Epithelial cell of esophagus (primary cell): ENCODE measurements at places on chromosomes 11 and 22.
A peak's percentile ranks its signal among the peaks of the same experiment; 100 is the strongest.

DNA sequence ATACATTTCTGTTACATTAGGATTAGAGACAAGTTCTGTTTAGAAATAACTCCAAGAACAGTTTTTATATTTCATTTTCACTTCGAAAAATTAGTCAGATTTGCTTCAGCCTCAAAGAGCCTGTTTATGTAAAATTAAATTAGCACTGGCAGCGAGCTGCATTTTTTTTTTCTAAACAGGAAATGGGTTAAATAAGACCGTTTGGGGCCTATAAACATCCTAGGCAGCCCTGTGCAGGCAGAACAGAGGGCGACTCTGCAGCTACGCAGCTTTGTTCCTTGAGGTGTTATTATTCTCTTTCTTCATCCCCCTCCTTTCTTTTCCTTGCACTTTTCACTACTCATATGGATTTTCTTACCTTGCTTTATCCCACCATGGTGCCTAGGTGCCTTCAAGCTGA lies 48.7 kb downstream of the CWC15 start:
- no peak for DNase-seq

- DNase-seq: no peak
These were observed 28.2 kb downstream of the GGT5 start for GRCh38 chr22:24216541-24217209.

GRCh38 chr22:49845241-49845640 lies 8.4 kb upstream of the ZBED4 start:
- DNase-seq: no peak

- DNase-seq: no peak
These were observed 604 bp upstream of the POLR3H start for GRCh38 chr22:41544671-41545476.

GRCh38 chr11:20238712-20239111 lies 78.4 kb upstream of the DBX1 start:
- DNase-seq: no peak

- DNase-seq: no peak
These were observed 104.5 kb downstream of the KIRREL3 start for GRCh38 chr11:126896025-126896424.

DNA sequence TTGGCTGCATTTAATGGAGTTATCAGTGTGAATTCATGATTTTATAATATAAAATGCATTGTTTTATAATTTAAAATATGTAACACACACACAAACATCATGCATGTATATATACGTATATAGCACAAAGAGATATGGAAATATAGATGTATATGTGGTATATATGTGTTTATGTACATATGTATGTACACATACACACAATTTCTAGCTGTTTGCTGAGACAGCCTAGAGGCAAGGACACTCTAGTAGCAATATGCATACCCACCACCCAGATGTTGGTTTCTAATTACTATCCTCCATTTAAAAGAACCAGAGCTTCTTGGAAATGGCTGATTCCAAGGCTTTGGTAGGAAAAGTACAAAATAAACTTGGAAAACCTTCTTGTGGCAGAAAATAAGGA lies 50.4 kb downstream of the RBFOX2 start:
- no peak for DNase-seq

- DNase-seq: peak; percentile 81
These were observed 45.9 kb downstream of the ZNF143 start for GRCh38 chr11:9506489-9507276.

DNA sequence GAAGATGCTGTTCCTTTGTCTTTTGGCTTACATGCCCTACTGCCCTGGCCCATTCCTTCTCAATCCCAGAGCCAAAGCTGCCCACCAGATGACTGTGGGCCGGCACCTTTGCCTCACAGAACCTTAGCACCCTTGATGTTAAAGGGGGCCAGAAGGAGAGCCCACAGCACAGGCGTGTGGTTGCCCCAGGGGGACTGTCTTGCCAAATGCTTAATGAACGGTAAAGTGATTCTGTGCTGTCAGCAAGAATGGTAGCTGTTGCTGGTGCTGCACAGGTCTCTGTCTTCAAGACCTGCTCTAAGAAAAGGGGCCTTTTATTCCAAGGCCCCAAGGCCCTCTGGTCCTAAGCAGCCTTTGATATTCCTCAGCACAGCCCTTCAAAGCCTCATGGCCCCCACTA lies 113.3 kb downstream of the MORC2 start:
- no peak for DNase-seq

DNA sequence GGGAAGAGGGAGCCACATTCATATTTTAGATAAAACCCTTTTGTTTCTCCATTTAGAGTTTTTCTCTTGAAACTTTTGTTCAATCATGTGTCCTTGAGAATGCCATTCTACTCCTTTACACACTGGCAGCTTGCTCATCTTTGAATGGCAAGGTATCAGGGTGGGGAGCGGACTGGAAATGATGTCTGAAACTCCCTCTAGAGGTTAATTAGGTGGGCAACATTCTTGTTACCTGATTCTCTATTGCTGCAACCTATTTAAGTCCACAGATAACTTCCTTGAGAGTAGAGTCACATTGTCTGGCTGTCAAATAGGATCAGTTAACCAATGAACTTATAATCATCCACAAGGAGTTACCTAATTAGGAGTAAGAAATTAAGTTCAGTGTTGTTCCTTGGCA lies 533.6 kb upstream of the API5 start:
- DNase-seq: no peak

GRCh38 chr11:117638911-117639543 lies 158.0 kb downstream of the DSCAML1 start:
- DNase-seq: no peak

- DNase-seq: no peak
These were observed 8.5 kb upstream of the TMPRSS4 start for GRCh38 chr11:118068206-118068944.

GRCh38 chr22:23804781-23805291 lies 18.1 kb downstream of the SMARCB1 start:
- DNase-seq: no peak

DNA sequence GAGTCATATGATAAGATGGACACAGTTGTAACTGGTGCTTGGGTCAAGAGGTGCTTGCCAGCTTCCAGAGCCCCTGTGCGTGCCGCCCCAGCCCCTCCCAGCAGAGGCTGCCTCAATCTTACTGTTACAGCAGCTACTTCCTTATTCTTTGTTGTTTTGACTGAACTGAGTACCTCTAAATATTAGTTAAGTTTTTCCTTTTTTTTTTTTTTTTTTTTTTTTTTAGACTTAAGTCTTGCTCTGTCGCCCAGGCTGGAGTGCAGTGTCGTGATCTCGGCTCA lies 8.8 kb downstream of the ZBED4 start:
- no peak for DNase-seq

DNA sequence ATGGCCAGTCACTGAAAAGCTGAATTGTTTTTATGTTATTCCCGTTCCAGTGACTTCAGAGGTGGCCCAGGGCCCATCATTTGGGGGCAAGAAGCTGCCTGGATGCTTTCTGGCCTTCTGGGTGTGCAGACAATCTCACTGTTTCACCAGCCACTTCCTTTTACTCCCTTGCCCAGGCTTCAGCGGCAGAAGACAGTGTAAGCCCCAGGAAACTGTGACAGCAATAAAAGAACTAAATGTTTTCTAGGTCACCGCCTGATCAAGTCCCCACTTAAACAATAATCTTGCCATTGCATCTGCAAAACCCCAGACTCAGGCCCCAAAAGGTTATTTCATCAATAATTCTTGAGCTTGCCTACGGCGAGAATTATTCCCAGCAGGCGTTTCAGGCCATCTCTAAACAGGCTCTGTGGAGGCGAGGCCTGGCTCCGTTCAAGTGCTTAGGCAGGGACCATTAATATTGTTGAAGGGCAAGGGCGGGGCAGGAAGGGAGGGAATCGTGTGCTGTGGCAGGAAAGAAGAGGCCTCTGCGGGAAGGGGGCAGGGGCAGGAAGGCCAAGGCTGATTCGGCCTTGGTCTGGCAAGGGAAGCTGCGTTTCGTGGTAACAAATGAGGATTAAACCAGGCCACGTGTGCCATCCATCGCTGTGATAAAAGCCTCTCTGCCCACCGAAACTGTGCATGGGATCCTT lies 252.3 kb downstream of the KIRREL3 start:
- no peak for DNase-seq

DNA sequence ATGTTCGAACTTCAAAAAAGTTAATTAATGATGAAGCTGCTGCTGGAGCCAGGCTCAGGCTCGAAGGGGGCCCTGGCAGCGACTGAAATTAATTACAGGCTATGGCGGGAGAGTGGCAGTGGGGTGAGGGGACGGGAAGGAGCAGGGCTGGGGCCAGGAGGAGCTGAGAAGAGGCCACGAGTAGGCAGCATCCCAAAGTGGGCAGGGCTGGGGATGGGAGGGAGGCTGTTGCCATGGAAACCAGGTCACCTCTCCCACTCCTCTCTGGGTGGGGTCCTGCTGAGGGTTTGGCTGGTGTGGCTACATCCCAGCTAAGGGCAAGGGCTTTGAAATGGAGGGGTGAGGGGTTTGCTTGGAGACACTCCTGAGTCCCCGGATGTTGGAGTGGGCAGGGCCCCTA lies 23.9 kb downstream of the CACNA1I start:
- no peak for DNase-seq

GRCh38 chr11:69377953-69378302 lies 84.0 kb downstream of the MYEOV start:
- no peak for DNase-seq

DNA sequence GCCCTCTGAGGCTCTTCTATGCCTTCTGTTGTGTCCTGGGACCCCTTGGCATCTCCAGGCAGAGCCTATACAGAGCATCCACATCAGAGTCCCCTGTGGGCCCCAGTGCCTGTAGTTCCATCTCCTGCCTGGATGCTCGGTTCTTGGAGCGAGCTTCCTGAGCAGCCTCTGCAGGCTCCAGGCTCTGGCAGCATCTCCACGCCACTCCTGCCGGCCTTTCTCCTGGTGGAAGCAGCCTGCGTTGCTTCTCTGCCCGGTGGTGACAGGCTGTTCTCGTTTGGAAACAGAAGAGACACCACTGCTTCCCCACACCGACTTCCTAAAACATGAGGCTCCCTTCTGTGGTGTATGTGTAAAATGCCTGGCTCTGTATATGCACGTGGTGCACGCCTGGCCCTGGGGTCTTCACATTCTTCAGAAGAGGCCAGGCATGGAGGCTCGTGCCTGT lies 52.8 kb downstream of the BCR start:
- DNase-seq: no peak

DNA sequence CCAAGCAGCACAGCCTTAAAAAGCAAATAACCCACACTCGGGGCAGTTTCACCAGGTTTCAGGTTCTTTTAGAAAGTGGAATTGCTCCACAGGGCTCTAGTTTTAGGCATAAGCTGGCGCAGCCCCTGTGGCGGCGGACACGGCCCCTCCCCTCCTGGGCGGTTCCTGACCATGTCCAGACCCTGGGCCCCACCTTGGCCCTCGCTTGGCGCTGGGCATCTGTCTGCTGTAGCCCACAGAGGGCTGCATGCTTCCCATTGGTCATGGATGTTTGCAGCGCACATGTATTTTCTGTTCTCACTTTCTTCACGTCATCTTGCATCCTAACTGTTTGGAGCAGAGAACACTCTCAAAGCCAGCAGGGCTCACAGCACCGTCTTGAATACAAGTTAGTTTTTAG lies 244.3 kb downstream of the BRD1 start:
- no peak for DNase-seq

DNA sequence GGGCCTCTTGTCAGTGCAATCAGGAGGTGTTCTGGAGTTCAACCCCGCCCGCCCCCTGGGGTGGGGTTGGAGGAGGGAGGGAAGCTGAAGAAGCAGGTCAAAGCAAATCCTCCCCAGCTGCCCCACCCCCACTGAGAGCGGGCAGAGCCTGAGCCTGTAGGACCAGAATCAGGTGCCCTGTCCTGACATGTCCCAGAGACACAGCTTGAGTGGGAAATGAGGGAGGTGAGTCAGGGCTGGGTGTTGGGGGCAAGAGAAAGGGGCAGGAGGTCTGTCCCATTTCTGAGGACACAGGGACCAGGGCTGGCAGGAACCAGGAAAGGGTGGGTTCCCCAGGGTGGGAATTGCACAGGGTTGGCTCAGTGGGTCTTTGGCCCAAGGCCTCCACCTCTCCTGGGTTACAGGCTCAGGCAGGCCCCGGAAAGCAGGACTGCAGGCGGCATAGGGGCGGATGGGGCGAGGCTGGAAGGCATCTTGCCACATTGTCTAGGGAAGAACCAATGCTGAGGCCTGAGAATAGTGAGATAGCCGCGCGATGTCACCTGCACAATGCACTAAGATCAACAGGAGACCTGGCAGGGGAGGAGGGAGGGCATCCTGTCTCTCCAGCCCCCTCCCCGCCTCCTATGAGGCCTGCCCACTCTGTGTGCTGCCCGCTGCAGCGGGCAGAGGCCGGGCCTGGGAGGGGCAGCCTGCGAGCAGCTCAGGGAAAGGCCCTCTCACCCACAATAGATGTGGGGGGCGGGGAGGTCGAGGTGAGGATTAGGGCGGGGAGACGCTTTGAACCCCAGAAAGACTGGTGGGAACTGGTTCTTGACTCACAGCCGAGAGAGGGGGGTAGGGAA lies 32.4 kb downstream of the NECTIN1 start:
- peak; percentile 100 for DNase-seq

- DNase-seq: no peak
These were observed 18.1 kb downstream of the SLC6A5 start for GRCh38 chr11:20617346-20618005.

DNA sequence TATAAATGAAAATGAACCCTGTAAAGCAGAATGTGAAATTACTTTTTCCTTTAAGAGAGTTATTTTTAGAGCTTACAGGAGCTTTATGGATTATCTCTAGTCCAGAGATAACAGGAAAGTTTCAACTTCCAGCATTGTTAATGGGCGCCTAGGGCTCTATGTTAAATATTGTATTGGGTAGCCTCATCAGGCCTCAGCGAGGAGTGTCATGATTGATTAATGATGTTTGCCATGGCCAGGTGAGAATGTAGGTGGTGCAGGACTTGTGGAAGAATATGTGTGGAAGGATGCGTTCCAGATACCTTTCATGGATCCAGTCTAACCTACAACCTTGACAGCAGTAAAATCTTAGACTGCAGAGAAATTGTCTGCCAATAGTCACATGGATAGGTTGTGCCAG lies 50.6 kb downstream of the ME3 start:
- no peak for DNase-seq

DNA sequence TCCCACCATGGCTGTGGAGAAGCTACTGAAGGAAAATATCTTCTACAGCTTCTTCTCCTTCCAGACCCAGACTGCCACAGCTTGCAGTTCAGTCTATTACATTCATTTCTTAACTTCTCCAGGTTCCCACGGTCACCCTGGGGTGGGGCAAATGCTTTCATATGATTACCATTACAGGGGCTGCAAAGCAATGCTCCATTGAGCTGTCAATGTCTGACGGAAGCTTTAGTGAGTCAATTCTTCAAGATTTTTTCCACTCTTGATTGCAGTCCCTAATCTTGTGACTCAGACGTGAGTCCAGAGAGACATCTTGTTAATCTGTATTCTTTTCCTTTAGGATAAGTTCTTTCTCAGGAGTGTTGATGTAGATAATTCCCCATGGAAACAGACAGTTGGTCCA lies 233.4 kb upstream of the DDI1 start:
- peak; percentile 51 for DNase-seq
